ENCODE measurements at places on chromosomes 16 and 17.
A peak's percentile ranks its signal among the peaks of the same experiment; 100 is the strongest.

GRCh38 chr16:7497691-7498090 lies 165.0 kb downstream of the RBFOX1 start:
- no peaks in the 10 kb centered on the region for H3K36me3 ChIP-seq
- DNase-seq, result no peak
- no peaks in the 10 kb centered on the region for H3K27me3 ChIP-seq

- H3K4me3 ChIP-seq, result no peak overlapping the region
- DNase-seq, result no peak
- H3K27ac ChIP-seq, result no peak overlapping the region
- H3K27me3 ChIP-seq, result no peaks in the 10 kb centered on the region
These were observed 213.5 kb downstream of the TMEM114 start for GRCh38 chr16:8376858-8377257.

- H3K27ac ChIP-seq, result no peak overlapping the region
- H3K36me3 ChIP-seq, result no peaks in the 10 kb centered on the region
- peak overlapping the region; percentile 72 for H3K4me3 ChIP-seq
- H3K4me1 ChIP-seq, result peaks cover 19% of the 10 kb centered on the region
- no peaks in the 10 kb centered on the region for H3K27me3 ChIP-seq
- peak; percentile 28 for DNase-seq
These were observed 33.0 kb downstream of the DCAKD start for GRCh38 chr17:45018514-45018847.

GRCh38 chr17:76635659-76636360 lies 7.7 kb downstream of the ST6GALNAC1 start:
- DNase-seq, result peak; percentile 25
- no peaks in the 10 kb centered on the region for H3K36me3 ChIP-seq
- H3K4me3 ChIP-seq, result no peak overlapping the region
- H3K27ac ChIP-seq, result no peak overlapping the region

GRCh38 chr17:37476431-37477120 lies 13.1 kb upstream of the DUSP14 start:
- peaks cover 19% of the 10 kb centered on the region for H3K36me3 ChIP-seq
- DNase-seq, result peak; percentile 90
- H3K27me3 ChIP-seq, result no peaks in the 10 kb centered on the region

DNA sequence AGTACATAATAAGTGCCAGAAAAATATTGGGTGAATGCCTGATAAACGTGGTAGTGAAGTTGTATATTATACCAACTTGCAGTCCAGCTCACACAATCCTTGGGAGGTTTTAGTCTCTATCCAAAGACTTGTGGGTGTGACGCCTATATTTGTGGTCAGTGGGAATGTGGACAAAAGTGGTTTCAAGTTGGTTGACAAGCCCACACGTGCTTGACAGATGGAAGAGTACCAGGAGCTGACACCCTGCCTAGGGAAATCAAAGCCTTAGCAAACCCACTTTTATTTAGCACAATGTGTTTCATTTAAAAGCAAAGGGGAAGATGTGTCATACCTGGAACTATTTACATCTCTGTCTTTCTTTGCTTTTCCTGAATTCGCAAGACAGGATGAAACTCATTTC lies 79.0 kb downstream of the CA10 start:
- H3K36me3 ChIP-seq, result no peaks in the 10 kb centered on the region
- H3K27me3 ChIP-seq, result no peaks in the 10 kb centered on the region
- no peak overlapping the region for H3K4me3 ChIP-seq
- no peak overlapping the region for H3K27ac ChIP-seq

DNA sequence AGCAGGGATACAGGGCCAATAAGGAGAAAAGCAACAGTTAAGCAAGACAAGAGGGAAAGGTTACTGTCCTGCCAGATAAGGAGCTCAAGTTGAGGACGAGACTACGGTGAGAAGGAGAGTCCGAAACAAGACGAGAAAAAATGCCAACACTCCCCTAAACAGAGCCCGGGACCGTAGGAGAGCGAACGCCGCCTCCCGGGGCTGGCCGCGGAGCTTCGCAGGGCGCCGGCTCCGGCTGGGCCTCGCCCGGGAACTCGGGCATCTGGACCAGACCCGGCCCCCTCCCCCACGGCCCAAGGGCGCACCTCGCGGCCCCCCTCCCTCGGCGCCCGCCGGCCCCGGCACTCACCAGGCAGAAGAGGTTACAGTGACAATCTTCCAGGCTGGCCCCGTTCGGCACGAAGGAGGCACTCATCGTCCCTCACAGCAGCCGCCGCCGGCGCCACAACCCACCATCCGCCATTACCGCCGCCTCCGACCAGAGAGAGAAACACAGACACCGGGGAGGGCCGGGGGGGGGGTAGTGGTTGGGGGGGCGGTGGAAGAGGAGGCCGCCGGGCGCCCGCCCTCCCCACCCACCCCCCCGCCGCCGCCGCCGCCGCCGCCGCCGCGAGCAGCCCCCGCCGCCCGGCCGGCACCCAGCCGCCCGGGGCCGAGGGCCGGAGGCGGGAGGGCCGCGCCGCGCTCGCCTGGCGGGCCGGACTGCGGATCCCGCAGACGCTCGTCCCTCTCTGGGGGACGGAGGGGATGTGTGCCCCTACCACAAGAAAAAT lies at the start of gene MED13:
Gene MED13 (minus strand): TSS at position 488 of the 773 bp plus-strand sequence. CDS start 73 bp downstream, at position 415.
- peak within 1 kb of the TSS; percentile 96 for H3K4me3 ChIP-seq
- H3K27me3 ChIP-seq, result no peaks in the 10 kb centered on the region
- peak within 1 kb of the TSS; percentile 82 for H3K27ac ChIP-seq
- peaks cover 13% of the 10 kb centered on the region for H3K36me3 ChIP-seq
- DNase-seq, result peak; percentile 52

- H3K36me3 ChIP-seq, result no peaks in the 10 kb centered on the region
- peaks cover 7% of the 10 kb centered on the region for H3K4me1 ChIP-seq
- H3K4me3 ChIP-seq, result no peak overlapping the region
- H3K27ac ChIP-seq, result no peak overlapping the region
These were observed 570.1 kb upstream of the SOX9 start for GRCh38 chr17:71550675-71551074.

DNA sequence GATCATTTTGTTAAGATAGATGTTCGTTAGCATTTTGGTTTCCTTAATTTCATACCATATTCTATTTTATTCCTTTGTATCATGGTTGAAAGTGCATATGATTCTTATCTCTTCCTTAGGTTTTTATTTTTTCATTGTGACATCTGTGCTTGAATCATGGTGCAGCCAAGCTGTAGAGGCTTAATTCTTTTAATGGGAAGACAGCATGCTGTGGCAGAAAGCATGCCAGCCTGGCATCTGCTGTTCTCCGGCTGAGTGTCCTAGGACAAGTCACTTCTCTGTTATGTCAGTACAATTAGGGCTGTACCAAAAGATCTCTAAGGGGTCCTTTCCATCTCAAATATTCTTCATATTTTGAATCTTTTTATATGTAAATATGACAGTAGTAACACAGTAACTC lies 68.5 kb upstream of the PMFBP1 start:
- no peaks in the 10 kb centered on the region for H3K27me3 ChIP-seq
- no peak overlapping the region for H3K4me3 ChIP-seq
- H3K27ac ChIP-seq, result no peak overlapping the region
- DNase-seq, result no peak
- H3K4me1 ChIP-seq, result peaks cover 2% of the 10 kb centered on the region

DNA sequence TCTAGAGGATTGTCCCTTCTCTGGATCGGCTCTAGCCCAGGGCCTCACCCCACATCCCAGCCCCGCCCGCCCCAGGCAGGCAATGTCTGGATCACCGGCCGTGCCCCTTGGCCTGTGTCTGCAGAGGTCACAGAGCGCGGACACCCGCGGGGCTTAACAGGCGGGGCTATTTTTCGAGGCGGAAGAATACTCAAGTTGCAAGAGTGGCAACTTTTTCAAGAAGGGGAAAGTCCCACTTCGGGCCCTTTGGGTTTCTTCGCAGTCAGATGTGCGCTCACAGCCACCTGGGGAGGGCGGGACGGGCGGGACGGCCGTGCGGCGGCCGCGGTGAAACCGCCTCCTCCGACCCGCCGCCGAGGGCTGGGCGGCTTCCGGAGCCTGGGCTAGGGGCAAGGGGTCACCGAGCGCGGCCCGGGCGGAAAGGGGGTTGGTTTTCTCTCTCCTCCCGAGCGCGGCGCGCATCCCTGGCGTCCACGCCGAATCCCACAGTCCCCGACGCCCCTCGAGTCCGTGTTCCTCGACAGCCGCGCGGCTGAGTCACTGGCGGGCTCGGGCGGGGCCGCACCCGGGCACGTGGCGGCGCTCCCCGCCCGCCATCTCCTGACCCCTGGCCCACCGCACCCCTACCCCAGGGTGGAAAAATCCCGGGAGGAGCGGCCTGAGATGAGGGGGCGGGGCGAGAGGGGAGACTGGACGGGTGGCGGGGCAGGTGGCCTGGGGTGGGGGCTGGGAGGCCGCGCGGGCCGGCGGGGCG lies 1.2 kb upstream of the PFN1 start:
- DNase-seq, result peak; percentile 74
- no peaks in the 10 kb centered on the region for H3K27me3 ChIP-seq
- peak overlapping the region; percentile 90 for H3K4me3 ChIP-seq
- peaks cover 19% of the 10 kb centered on the region for H3K36me3 ChIP-seq
- peaks cover 27% of the 10 kb centered on the region for H3K4me1 ChIP-seq

GRCh38 chr16:73408716-73409115 lies 360.8 kb upstream of the ZFHX3 start:
- no peaks in the 10 kb centered on the region for H3K36me3 ChIP-seq
- no peak for DNase-seq
- H3K27me3 ChIP-seq, result peaks cover 57% of the 10 kb centered on the region
- no peak overlapping the region for H3K27ac ChIP-seq
- H3K4me1 ChIP-seq, result no peaks in the 10 kb centered on the region

DNA sequence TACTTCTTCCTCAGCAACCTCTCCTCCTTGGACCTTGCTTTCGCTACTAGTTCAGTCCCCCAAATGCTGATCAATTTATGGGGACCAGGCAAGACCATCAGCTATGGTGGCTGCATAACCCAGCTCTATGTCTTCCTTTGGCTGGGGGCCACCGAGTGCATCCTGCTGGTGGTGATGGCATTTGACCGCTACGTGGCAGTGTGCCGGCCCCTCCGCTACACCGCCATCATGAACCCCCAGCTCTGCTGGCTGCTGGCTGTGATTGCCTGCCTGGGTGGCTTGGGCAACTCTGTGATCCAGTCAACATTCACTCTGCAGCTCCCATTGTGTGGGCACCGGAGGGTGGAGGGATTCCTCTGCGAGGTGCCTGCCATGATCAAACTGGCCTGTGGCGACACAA lies 429 bp downstream of the OR2C1 start:
- H3K27ac ChIP-seq, result no peak overlapping the region
- H3K4me3 ChIP-seq, result no peak overlapping the region
- no peak for DNase-seq
- 0 out of 2 replicates have a peak, but pooled peaks cover 4% of the 10 kb centered on the region for H3K27me3 ChIP-seq
- H3K4me1 ChIP-seq, result no peaks in the 10 kb centered on the region

DNA sequence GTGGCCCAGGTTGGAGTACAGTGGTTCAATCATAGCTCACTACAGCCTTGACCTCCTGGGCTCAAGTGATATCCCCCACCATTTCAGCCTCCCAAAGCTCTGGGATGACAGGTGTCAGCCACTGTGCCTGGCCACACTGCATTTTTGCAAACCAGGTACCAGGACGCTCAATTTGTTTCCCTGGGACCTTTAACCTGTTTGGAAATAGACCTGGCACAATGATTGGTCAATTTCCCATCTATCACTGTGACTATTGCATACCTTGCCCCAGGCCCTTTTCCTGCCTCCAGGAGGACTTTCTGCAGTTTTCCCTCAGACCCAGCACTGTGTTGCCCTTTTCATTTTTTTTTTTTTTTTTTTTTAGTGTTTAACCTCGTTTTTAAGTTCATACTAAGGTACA lies 11.1 kb upstream of the FUS start:
- no peak overlapping the region for H3K27ac ChIP-seq
- no peaks in the 10 kb centered on the region for H3K4me1 ChIP-seq
- peak; percentile 62 for DNase-seq

DNA sequence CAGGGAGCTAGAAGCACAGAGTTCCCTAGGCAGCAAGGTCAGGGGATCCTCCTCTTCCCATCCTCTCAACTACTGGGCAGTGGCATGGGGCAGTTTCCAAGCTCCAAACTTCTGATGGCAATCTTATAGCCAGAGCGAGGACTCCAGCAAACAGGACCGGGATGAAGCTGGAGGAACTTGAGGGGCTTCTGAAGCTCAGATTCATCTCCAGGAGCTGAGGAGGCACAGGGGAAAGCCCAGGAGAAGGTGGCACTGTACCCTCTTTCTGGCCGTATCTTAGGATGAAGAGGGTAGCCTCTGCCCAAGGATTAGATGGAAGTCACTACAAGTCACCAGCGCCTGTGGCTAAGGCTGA lies 50.0 kb upstream of the RPL38 start:
- H3K36me3 ChIP-seq, result no peaks in the 10 kb centered on the region
- peaks cover 76% of the 10 kb centered on the region for H3K27me3 ChIP-seq
- no peak overlapping the region for H3K27ac ChIP-seq
- DNase-seq, result no peak

- H3K36me3 ChIP-seq, result no peaks in the 10 kb centered on the region
- H3K27me3 ChIP-seq, result no peaks in the 10 kb centered on the region
- H3K4me3 ChIP-seq, result no peak overlapping the region
- H3K4me1 ChIP-seq, result peaks cover 32% of the 10 kb centered on the region
These were observed 90.6 kb downstream of the USP22 start for GRCh38 chr17:20952183-20952582.

DNA sequence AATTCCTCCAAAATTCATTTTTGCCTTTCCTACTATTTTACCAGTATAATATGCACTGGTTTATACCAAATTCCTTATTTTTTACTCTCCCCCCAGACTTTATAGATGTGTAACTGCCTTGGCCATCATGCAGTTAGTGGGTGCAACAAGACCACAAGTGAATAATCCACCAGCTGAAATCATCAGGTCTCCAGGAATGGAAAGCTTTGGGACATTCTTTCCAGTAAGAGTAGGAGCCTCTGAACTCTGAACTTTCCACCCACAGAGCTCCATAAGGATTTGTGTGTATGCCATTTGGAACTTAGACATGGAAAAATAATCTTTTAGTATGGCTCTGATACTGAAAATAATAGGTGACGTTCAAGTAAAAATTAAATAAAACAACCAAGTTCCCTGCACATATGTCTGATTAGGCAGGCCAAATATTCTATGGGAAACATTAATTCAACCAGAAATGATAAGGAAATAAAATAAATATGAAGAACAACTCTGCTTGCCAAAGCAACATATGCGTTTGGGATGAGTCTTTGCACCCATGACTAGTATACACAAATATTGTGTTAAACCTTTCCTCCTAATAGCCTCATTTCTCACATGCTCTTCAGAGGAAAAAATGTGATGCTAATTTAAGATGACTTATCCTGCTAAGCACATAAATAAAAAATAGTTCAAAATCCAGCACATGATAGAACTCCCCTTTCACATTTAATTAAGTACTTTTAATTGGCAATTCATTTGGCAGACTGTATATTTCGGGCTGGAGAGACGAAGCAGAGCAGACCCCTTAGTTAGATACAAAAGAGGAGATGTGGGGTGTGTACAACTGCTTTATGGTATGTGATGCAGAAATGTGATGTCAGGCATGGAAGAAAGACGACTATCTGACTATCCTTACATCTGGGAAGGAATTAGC lies 11.6 kb upstream of the LYRM9 start:
- H3K4me1 ChIP-seq, result no peaks in the 10 kb centered on the region
- no peak overlapping the region for H3K4me3 ChIP-seq
- H3K27ac ChIP-seq, result no peak overlapping the region
- no peaks in the 10 kb centered on the region for H3K27me3 ChIP-seq
- no peak for DNase-seq
- H3K36me3 ChIP-seq, result no peaks in the 10 kb centered on the region

DNA sequence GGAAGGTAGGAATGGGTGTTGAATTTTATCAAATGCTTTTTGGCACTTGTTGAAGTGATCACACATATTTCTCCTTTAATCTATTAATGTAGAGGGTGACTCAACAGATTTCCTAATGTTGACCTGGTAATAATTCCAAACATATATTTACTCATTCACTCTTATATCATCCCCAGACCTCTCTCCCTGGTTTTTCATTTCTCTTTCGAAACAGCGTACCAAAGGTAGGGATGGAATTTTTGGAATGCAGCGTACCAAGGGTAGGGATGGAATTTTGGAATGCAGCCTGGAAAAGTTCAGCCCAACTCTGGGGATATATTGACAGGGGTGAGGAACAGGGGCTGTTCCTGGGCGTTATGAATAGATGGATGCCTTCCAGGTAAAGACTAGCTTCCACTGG lies 7.3 kb downstream of the KIF18B start:
- no peak overlapping the region for H3K27ac ChIP-seq
- H3K4me1 ChIP-seq, result peaks cover 48% of the 10 kb centered on the region
- peak overlapping the region; percentile 4 for H3K4me3 ChIP-seq
- H3K36me3 ChIP-seq, result peaks cover 31% of the 10 kb centered on the region

Data from PC-3 (cell line).